OCI-M1 (cell line): ENCODE measurements at places on chromosomes 2 and 18.
A peak's percentile ranks its signal among the peaks of the same experiment; 100 is the strongest.

GRCh38 chr2:143716522-143716921, 587.3 kb downstream of the ARHGAP15 start:
- no peak for DNase-seq

GRCh38 chr18:26091047-26091630, 726 bp upstream of the SS18 start:
- peak; percentile 95 for DNase-seq

DNA sequence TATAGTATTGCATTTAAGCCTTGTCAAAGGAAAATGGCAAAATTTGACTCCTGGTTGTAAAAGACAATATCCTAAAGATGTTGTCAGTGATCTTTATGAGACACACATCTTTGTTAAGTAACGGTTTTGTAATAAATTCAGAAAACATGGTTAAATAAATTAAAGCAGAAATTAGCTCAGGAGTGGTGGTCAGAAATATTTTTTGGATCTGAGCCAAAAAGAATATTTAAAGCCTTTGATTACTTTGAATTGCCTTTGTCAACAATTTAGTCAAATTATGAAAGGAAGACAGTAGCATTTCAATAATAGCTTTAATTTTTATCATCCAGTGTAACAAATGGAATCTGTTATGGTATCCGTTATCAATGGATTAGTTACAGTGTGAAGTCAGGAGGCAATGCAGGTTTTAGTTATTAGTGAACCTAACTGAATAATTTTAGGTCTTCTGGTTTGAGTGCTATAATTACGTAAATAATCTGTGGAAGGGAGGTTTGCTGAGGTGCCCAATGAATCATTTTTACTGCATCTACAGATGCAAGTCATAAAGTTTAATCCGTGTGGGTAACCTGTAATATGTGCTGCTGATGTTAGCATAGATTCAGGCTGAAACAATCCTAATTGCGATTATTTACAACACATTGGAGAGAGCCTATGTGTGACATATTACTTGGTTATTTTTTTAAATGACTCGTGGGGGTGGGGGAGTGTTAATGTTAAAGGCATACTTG, 42.7 kb downstream of the SMAD4 start:
- no peak for DNase-seq

DNA sequence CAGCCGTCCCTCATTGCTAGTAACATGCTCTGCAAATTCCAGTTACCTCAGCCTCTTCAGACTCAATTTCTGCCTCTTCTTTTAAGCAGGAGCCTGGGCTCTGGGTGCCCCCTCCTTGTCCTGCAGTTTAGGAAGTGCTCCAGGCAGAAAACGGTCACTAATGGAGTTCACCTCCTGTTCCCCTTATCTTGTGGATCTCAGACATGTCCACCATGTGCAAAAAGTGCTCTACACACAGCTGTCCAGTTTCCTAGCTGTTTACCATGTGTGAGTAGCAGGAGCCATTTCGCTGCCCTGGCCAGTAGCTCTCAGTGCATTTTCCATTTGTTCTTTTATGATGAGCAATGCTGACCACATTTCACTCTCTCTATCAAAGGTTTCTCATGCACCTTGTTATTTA, 4.9 kb downstream of the SH3YL1 start:
- DNase-seq: no peak

DNA sequence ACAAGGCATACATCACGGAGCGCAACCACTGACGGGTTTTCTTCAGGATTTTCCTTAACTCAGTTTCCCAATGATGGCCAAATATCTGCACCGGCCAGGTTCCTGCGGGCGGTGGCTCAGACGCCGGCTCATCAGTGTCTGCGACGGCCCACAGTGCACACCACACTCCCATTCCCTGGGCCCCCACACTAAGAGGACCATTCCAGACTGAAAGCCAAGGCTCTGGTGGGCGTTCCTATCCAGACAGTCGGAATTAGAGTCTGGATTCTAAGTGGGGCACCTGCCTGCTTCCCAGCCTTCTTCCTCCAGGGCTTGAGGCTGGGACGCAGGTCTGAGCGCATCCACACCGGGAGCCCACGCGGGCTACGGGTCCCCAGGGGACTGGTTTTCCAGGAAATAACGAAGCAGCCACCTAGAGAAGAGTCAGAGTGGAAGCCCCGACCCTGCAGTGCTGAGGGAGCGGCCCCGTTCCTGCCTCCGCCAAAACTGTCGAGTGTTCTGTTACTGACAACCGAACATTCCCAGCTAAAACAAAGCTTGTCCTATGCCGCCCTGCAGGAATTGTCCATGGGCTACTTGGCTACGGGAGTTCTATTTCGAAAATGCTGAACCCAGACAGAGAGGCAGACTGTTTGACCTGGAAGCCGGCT, 75.3 kb downstream of the TMEM18 start:
- DNase-seq: no peak

GRCh38 chr2:202378662-202379358, 2.7 kb downstream of the BMPR2 start:
- DNase-seq: peak; percentile 30

DNA sequence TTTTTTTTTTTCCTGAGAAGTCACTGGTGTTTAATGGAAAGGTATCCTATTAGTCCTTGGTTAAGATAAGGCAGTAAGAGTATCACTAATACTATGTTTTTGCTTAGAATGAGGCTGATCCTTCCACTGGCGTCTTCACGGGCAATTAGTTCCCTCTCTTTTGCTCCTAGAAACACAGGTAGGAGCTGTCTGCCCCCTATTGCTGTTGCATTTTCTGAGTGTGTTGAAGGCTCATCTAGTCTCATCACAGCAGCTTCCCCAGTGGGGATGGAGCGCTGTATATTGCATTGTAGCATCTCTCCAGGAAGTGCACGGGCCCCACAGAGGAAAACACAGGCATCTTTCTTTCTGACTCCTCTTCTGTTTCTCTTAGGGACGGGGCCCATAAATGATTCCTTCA, 145.0 kb downstream of the NAPG start:
- no peak for DNase-seq
